NCI-H1436 (cell line): ENCODE measurements at places on chromosomes 2 and 18.

GRCh38 chr2:120683081-120683480 is 52.6 kb upstream of the GLI2 start:
- no peak for DNase-seq

- no peak for DNase-seq
Measured at GRCh38 chr2:33284287-33284686, 192.2 kb upstream of the RASGRP3 start.

DNA sequence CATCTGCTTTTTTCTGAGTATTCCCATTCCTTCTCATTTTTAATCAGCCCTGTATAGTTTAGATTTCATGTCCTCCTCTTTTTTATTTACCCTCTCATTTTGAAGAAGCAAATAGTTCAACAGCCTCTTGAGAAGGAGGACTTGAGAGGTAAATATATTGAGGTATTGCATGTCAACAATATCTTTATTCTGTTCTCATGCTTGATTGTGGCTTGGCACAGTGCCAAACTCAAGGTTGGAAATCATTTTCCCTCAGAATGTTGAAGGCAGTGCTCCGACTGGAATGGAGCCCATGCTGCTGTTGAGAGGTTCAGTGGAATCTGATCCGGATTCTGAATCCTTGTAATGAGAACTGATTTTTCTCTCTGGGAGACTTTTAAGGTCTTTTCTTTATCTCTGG is 31.0 kb upstream of the GALNT3 start:
- peak; percentile 37 for DNase-seq

GRCh38 chr2:219958941-219959340 is 331.5 kb downstream of the SLC4A3 start:
- no peak for DNase-seq

DNA sequence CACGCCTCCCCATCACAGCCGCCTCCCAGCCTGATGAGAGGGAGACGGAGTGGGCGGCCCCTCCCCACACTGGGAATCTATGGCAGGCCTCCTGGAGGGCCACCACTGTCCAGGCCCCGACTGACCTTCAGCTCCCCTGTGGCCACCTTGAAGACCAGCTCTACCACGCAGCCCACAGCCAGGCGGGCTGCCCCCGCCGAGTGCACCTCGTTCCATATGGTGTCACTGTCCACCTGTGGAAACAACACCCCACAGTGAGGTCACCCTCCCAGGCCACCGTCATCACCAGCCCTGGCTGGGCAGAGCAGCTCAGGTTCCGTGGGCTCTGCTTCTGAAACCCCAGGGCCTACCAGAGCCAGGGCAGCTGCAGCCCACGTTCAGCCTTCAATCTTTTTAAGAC is 242.0 kb downstream of the TWIST2 start:
- no peak for DNase-seq
